ENCODE measurements at places on chromosomes 16 and 17. TPM values are rescaled to one million over a fixed set of nuclear protein-coding genes. Genes with fewer than 3 reads are reported as not detected.

GRCh38 chr16:76784530-76784929 lies 406.5 kb upstream of the MON1B start:
- DNase-seq, result no peak

CCL8 gene
- 0.22 TPM for polyA plus RNA-seq

- no peak for DNase-seq
Observed at GRCh38 chr17:68577497-68577821, 23.7 kb downstream of the FAM20A start.

DNA sequence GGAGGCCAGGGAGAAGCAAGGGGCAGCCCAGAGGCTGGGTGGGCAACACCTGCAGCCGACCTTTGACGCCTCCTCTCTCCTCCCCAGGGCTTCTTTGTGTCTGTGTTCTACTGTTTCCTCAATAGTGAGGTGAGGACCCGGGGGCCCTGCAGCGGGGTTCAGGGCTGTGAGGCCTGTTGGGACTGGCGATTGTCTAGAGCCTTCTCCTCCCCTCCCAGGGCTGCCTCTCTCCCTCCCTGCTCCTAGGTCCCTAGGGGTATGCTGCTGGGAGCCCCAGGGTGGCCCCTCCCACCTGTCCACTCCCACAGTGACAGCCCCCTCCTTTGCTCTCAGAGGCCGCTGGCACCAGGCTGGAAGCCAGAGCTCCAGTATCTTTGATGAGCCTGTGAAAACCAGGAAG lies 10.8 kb upstream of the SPPL2C start:
- no peak for DNase-seq

DNA sequence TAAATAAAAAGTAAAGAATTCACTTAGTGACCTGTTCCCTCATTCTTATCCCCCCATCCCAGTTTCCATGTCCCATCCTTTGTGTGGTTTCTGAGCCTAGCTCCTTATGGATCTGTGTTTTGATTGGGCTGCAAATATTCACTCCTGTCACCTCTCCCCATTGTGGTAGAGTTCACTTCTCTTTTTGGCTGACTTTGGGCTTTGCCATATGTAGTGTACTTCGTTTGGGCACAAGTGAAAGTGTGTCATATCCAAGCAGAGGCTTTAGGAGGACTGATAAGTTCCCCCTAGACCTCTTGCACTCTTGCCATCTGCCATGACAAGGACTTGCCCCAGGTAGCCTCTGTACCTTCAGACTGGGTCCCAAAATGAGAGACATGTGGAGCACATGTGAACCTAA lies 13.0 kb upstream of the DHRS7B start:
- DNase-seq, result no peak

DNA sequence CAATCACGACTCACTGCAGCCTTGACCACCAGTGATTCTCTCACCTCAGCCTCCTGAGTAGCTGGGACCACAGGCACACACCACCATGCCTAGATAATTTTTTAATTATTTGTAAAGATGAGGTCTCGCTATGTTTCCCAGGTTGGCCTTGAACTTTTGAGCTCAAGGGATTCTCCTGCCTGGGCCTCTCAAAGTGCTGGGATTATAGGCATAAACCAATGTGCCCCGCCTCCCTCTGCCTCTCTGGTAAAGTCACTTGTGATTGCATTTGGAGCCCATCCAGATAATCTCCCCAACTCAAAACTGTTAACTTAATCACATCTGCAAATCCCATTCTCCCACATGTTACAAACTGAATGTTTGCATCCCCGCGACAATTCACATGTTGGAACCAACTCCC lies 11.8 kb upstream of the PECAM1 start:
- no peak for DNase-seq

GRCh38 chr17:71976011-71976649 lies 144.7 kb upstream of the SOX9 start:
- no peak for DNase-seq

SLC47A2 gene
- polyA plus RNA-seq, result 7.0 TPM

CHMP6 gene
- polyA plus RNA-seq, result 30.4 TPM

NPW gene
- polyA plus RNA-seq, result 1.7 TPM

KCNH4 gene
- not detected for polyA plus RNA-seq

DNA sequence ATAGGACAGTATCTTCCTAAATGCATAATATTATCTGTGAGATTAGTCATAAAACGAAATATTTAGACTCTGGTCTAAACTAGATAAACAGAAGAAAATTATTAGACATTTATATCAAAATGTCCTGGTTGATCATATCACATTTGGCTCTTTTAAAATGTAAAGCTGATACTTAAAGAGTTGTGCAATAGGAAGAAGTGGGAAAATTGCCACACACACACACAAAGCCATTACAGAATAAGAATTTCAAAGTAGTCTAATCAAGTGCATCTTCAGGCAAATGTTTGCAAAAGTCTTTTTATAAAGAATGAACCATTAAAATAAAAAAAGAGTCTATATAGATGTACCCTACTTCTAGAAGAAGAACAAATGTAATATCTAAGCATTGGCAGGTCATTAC lies 301.7 kb downstream of the KIF2B start:
- DNase-seq, result no peak

C16orf92 gene
- polyA plus RNA-seq, result not detected

DNA sequence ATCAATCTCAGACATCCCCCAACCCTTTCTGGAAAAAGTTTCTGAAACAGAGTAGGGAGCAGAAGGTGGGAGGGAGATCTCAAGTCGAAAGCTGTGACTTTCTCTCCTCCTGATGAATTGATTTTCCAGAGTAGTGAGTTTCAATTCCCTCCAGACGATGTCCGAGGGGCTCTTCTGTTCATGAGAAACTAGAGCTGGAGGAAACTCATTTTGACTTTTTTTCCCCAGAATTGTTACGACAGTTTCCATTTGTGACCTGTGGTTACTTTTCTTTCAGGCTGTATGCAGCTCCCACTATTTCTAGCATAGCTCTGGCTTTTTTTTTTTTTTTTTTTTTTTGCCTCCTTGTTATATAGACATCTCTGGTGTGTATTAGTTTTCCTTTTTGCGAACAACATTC lies 422.1 kb upstream of the SALL1 start:
- no peak for DNase-seq

- DNase-seq, result no peak
Observed at GRCh38 chr17:82647593-82648164, 565 bp downstream of the WDR45B start.

DNA sequence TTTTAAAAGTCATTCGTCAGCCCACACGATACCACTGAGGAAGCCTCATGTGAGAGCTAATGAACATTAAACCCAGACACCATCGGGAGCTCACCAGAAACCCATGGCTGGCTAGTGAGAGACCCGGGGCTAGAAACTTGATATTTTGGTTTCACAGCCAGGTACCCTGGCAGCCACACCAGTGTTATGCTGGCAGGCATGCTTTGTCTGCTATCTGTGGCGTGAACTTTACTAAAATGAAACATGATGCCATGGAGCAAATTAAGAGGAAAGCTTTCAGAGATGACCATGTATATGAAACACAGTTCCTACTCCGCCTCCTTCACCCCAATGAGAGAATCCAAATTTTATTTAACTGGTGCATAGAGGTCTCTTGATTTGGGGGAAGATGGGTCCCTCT lies 291.2 kb downstream of the IRX3 start:
- DNase-seq, result no peak

DNA sequence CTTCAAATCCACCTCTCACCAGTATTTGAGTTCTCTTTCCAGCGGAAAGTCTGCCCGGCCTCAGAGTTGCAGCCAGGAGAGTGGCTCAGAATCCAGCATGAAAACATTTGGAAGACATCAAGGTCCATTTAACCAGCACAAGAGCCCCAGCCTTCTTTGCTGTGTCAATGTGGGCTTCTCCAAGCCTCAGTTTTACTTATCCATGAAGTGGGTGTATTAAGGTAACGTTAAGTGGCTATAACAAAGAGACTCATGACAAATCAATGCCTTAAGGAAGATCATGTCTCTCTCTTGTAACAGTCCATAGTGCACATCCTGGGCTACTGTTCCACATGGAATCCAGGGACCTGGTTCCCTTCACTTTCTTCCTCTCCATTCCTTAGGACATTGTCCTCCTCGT lies 959 bp upstream of the SPPL2C start:
- no peak for DNase-seq

AIPL1 gene
- not detected for polyA plus RNA-seq

GRCh38 chr16:2992383-2993081 lies 12.3 kb upstream of the PKMYT1 start:
- no peak for DNase-seq

GRCh38 chr17:52178012-52178411 lies 19.5 kb upstream of the CA10 start:
- DNase-seq, result no peak

DNA sequence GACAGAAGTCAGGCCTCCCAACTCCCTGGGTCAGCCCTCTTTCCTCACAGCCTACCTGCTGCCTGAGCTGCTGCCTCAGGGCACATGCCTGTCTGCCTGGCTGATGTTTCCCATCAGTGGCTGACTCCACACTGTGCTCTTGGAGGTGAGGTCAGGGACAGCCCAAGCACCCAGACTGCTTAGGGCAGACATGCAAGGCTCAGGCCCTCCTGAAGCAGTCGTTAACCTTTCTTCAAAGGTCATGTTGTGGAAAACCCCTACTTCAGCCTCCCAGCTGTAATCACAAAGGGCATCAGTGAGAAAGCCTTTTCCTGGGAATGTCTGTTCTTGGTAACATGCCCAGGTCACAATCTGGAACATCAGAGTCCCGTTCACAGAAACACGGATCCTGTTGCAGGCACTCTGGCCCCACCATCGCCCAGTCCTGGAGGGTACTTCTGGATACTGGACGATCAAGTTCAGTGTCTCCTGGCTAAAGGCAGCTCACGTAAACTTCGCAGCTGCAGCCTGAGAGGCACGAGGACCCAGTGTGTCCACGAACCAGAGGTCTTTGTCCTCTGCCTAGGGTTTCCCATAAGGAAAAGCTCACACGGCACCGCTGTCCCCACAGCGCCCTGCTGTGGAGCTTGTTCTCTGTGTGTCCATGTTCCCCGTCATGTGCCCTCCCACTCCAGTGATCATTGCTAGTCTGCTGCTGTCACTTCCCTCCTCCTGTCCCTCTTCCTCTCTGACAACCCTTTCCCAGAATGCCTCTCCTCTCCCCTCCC lies 54.9 kb downstream of the GNAO1 start:
- no peak for DNase-seq

- no peak for DNase-seq
Observed at GRCh38 chr17:62572888-62573401, 54.5 kb upstream of the MRC2 start.

MYH13 gene
- polyA plus RNA-seq, result 0.12 TPM

GRCh38 chr16:10729104-10730048 lies 14.3 kb upstream of the NUBP1 start:
- no peak for DNase-seq

DNA sequence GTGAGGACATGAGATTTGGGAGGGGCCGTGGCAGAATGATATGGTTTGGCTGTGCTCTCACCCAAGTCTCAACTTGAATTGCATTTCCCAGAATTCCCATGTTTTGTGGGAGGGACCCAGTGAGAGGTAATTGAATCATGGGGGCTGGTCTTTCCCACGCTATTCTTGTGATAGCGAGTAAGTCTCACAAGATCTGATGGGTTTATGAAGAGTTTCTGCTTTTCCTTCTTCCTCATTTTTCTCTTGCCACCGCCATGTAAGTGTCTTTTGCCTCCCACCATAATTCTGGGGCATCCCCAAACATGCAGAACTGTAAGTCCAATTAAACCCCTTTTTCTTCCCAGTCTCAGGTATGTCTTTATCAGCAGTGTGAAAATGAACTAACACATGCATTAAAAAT lies 40.6 kb downstream of the CCT6B start:
- no peak for DNase-seq

GNG13 gene
- polyA plus RNA-seq, result 0.12 TPM

- DNase-seq, result no peak
Observed at GRCh38 chr17:39738983-39739884, 1.5 kb downstream of the GRB7 start.

HS3ST3B1 gene
- 27.9 TPM for polyA plus RNA-seq

ASPA gene
- 23.1 TPM for polyA plus RNA-seq

- no peak for DNase-seq
Observed at GRCh38 chr16:6229186-6229585, 1103.5 kb upstream of the RBFOX1 start.

DNA sequence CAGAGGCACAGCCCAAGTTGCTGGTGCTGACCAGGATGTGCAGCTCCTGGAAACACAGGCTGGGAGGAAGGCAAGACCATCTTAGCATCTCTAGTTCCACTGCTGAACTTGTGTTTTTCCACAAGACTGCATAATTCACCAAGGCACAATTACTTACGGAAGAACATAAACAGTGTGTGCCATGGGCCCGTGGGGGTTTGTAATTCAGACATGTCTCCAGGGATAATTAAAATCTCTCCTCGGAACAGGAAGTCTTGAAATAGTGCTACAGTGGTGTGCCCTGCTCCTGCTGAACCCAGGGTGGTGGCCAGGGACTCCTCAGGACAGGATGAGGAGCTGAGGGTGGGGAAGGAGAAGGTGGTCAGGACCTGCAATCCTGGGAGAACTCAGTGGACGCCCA lies 188.2 kb downstream of the CCT6B start:
- no peak for DNase-seq

RNFT1 gene
- polyA plus RNA-seq, result 27.3 TPM

GRCh38 chr16:87636050-87636684 lies 33.9 kb downstream of the JPH3 start:
- no peak for DNase-seq

- no peak for DNase-seq
Observed at GRCh38 chr17:49578952-49579500, 3.4 kb downstream of the NXPH3 start.

NLRC3 gene
- 1.7 TPM for polyA plus RNA-seq

GRCh38 chr16:4593086-4593485 lies 21.6 kb downstream of the UBALD1 start:
- no peak for DNase-seq

- DNase-seq, result no peak
Observed at GRCh38 chr17:80876950-80877728, 114.5 kb upstream of the CHMP6 start.

- no peak for DNase-seq
Observed at GRCh38 chr16:56362057-56362655, 63.2 kb downstream of the AMFR start.

All from right renal cortex interstitium (tissue), 3 donors.